ENCODE measurements at places on chromosomes 5 and 9.

DNA sequence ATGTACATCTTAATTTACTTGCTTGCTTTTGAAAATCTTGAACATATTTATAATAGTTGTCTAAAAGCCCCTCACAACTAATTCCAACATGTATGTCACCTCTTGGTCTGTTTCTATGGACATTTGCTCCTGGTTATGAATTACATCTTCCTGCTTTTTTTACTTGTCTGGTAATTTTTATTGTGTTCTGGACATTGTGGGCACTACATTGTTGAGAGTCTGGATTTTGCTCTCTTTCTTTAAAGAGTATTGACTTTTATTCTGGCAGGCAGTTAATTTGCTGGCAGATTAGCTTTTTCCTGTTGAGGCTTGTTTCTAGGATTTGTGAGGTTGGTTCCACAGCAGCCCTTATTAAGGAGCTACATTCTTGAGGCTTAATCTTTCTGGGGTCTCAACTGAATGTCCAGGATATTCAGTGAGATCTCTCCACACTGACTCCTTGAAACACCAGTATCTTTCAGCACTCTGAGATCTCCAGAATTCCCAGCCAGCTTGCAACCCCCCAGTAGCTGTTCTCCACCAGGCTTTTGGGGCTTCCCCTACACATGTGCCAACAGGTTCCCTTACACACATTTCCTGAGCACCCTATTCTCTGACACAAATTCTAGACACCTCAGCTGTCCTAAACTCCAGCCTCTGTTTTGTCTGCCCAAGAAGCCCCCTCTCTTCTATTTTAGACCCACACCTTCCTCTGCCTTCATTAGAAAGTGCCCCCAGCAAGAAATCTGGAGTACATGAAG lies 27.4 kb downstream of the KIAA1191 start:
- no peak for DNase-seq

DNA sequence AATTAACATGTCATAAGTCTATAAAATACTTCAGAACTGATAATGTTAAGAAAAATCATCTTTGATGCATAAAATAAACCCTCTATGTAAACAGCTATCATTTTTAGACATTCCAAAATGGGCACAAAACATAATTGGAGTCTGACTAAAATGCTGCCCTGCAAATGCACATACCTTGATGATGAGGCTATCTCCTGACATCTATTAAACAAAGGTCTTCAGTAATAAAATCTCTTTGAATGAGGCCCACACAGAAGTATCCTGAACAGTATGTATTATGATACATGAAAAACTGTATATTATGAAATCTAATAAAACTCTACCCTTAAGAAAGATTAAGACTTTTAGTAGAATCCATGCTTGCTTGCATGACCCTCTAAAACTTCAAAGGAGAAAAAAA lies 66.1 kb downstream of the FBXL17 start:
- DNase-seq: no peak

DNA sequence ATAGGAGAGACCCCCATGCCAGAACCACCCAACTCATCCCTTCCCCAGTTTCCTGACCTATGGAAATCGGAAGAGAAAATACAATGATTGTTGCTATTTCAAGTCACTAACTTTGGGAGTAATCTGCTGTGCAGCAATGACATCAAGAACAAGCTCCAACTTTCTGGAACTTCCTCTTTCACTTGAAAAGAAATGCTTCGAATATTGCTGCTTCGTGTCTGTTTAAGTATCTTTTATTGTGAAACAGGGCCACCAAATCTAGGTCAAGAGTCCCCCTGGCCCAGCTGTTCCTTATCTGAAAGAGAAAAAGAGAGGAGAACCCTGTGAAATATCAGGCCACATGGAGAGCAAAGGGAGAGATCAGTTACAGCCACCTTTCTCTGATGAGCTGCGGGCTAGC lies 59.4 kb upstream of the DNAH5 start:
- peak; percentile 22 for DNase-seq

- no peak for DNase-seq
Measured at GRCh38 chr5:88281322-88281721, 12.7 kb upstream of the TMEM161B start.

DNA sequence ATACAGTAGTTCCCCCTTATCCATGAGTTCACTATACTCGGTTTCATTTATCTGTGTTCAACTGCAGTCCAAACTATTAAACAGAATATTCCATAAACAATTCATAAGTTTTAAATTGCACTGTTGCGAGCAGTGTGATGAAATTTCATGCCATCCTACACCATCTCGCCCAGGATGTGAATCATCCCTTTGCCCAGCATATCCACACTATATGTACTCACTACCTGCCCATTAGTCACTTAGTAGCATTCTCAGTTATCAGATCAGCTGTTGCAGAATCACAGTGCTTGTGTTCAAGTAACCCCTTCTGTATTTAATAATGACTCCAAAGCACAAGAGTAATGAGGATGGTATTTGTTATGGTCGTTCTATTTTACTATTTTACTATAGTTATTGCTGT lies 51.5 kb downstream of the SHOC1 start:
- peak; percentile 24 for DNase-seq

- DNase-seq: no peak
Measured at GRCh38 chr5:111836426-111836825, 79.4 kb upstream of the NREP start.

GRCh38 chr9:130461218-130461630 lies 16.5 kb downstream of the ASS1 start:
- DNase-seq: peak; percentile 61

DNA sequence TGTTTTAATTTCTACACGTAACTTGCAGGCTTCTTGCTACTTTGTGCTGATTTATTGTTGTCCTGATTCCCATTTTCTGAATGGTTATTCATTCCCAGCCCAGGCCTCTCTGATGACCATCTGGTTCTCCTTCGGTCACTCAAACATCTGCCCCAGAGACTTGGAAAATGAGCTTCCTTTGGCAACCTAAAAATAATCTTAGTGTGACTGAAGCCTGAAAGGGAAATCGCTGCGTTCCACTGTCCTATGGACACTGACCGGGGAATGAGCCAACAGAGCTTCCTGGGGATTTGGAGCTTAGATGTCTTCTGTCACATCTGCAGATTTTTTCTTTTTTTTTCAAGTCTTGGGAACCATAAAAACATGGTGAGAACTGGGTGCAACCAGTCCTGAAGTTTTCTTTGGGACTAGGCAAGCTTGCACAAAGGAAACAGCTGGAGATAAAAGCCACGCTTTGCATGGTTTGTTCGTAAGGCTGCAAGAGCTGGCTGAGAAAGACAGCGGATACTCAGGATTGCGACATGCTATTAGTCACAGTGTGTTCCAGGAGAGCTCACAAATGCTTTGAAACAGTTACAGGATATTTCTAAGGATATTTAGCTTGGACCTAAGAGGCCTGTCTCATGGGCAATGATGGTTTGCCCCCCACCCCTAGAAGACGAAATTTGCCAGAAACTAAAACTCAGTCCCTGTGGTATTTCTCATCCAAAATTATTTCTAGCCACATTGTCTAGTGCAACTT lies 146.2 kb downstream of the GOLPH3 start:
- peak; percentile 97 for DNase-seq

DNA sequence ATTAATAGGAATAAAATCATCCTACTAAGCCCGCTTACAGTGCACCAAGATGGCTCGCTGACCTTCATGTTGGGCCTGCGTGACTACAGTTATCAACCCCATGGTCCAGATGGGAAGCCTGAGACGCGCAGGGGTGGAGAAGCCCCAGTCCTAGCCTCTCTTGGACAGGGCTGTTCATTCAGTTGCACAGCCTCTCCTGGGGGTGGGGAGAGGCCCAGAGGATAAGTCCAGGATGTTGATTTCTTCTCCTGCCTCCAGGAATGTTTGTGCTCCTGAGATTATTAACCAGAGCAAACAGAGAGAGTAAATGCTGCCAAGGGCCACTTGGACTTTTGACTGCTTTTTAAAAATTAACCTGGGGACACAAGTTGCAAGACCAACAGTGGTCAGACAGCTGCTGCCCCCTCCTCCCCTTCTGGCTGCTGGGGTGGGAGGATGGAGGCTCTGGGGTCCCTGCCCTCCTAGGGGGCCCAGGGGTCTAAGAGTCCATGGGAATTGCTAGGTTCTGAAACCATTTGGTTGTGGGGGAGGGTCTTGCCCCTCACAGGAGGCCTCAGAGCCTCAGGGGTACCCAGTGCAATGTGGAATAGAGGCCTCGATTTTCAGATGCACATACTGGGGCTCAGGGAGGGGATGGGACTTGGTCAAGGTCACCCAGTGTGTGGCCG lies 2.8 kb upstream of the AMBP start:
- no peak for DNase-seq

- DNase-seq: no peak
Measured at GRCh38 chr9:130026583-130027340, 16.2 kb downstream of the FNBP1 start.

DNA sequence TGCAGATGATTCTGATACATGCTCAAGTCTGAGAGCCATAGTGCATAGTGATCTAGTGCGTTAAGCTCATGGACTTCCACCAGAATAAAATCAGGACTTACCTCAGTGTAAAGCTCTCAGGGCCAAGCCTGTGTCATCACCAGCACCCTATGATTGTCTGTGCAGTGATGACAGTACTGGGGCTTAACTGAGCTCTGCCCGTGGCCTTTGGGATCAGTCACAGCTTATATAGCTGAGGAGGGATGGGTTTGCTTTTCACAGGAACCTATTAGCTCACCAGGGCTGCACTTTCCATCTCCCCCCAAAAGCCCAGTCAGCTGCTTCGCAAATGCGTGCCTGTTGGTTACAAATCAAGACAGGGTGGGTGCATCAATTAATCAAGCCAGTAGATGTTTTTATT lies 246.9 kb downstream of the NR3C1 start:
- no peak for DNase-seq

DNA sequence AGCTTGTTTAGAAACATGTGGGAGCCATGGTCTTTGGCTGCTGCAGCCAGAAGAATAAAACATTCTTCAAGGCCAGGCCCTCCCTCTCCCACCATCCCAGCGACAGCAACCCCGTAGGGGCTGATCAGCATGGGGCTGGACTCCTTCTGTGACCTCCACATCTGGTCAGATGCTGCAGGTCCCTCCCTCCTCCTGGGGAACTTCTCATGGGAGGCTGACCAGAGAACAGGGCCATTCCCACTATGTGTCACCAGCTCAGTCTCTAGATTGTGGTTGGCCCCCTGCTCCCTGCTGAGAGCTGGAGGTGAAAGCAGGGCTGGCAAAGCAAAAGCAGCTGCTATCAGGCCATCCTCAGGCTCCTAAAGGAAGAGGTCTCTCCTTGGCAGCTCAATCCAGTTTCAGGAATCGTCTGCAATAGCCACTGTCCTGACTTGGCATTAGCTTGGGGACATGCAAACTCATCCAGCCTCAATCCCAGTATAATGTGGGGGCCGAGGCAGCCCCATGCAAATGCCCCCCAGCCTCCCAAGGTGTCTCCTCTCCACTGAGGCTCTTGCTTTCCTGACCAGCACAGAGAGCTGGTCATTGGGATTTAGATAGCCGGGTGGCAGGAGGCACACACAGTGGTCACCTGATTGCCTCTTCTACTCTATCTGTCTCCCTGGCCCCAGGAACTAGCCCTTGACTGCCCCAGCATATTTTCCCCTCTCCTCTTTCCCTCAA lies 81.5 kb downstream of the NRG2 start:
- no peak for DNase-seq

- no peak for DNase-seq
Measured at GRCh38 chr5:72106817-72107130, 501 bp upstream of the MAP1B start.

DNA sequence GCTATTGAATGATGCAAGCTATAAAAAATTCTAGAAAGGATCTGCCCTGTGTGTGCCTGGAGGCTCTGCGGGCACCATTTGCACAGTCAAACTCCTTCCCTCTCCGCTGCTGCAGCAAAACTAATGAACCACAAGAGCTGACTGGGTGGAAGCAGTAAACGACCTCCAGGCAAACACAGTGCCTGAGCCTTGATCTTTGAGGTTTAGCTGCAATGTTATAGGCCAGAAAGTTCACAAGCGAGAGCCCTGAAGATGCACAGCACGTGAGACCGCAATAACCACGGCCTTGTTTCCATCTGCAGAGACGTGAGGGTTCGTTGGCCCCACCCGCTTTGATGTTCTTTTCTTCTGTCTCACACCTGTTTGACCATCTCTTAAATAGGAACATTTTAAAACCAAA lies 69.2 kb upstream of the S1PR3 start:
- peak; percentile 96 for DNase-seq

GRCh38 chr5:124754206-124754927 lies 7.9 kb upstream of the ZNF608 start:
- no peak for DNase-seq

DNA sequence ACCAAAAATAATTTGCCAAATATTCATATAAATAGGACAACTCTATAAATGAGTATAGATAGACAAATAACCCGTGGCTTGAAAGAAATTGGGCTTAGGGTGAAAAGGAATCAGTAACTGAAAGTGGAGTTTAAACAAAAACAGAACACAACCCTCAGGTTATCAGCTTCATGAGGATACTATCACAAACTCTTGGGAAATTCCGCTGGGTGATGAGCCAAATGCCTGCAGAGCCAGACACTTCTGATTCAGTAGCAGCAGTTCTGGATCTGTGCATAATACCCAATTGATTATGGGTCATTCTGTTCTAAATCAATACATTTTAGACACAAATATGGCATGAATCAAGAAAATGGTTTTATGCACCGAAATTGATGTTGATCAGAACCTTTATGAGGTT lies 72.4 kb downstream of the CAMK4 start:
- DNase-seq: no peak

DNA sequence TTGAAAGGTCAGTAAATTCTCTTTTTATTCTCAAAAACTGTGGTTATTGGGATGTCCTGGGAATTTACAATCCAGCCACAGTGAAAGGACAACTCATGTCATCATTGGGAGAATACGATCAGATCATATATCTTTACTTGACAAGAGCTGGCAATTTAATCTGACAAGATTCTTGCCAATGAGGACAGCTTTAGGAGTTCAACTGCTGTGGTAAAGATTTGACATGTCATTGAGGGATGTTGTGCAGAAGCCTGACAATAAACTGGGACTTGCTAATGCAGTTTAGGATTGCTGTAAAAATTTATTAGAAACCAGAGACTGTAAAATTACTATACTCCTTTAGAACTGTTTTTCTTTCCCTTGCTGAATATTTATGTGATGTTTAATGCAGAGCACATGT lies 1131.0 kb downstream of the MAT2B start:
- no peak for DNase-seq

DNA sequence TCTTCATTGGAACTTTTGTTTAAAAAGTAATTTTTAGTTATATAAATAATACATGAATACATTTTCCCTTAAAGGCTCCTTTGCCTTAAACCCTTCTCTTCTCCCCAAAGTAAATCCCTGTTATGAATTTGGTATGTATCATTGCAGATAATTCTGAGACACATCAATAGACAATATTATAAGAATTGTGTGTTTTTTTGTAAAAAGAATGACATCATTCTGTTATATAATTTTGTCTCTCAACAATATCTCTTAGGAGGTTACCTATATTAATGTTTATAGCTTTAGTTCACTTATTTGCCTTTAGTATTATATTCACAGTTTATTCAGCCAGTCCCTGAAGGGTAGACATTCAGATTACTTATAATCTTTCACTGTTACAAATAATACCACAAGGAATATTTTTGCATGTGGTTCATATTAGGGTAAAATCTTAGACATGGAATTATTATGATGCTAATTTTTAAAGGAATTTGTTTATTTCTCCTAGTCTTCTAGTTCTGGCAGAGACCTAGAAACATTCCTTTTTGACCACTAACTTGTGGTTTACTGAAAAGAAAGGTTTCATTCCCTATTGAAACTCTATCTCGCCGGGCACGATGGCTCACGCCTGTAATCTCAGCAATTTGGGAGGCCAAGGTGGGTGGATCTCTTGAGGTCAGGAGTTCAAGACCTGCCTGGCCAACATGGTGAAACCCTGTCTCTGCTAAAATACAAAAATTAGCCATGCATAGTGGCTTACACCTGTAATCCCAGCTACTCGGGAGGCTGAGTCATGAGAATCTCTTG lies 105.6 kb downstream of the KCTD16 start:
- no peak for DNase-seq

- no peak for DNase-seq
Measured at GRCh38 chr5:81195335-81195929, 37.7 kb upstream of the CKMT2 start.

All from NB4 (cell line).